Forelimb muscle (tissue), 1 donor: ENCODE measurements at places on chromosomes 3 and 15.

GRCh38 chr15:72516777-72517176, 42.6 kb downstream of the ARIH1 start:
- DNase-seq, result no peak

- no peak for DNase-seq
Measured at GRCh38 chr3:39065197-39065596, 13.4 kb downstream of the WDR48 start.

GRCh38 chr3:18284716-18285115, 140.4 kb downstream of the SATB1 start:
- DNase-seq, result no peak

GRCh38 chr3:93936549-93936948, 37.1 kb downstream of the PROS1 start:
- DNase-seq, result no peak
